Nucleus accumbens (tissue), 56 donors: ENCODE measurements at places on chromosomes 6 and 20.

GRCh38 chr6:159059141-159059540 lies 14.3 kb upstream of the TAGAP start:
- no peak for DNase-seq

- DNase-seq, result no peak
These were observed at the start of gene NRN1 for GRCh38 chr6:6006428-6007365. TSS of gene NRN1 (minus strand) at chr6:6006925. CDS start at chr6:6006749, 176 bp downstream.

- no peak for DNase-seq
These were observed 701.8 kb upstream of the ADGRB3 start for GRCh38 chr6:67933278-67933677.

GRCh38 chr6:134774201-134774638 lies 175.7 kb downstream of the ALDH8A1 start:
- no peak for DNase-seq

GRCh38 chr6:124978451-124979293 lies 16.4 kb downstream of the RNF217 start:
- DNase-seq, result no peak

- no peak for DNase-seq
These were observed 37.0 kb upstream of the HLA-G start for GRCh38 chr6:29790626-29791025.

- no peak for DNase-seq
These were observed 58.7 kb upstream of the EMILIN3 start for GRCh38 chr20:41425180-41425884.

DNA sequence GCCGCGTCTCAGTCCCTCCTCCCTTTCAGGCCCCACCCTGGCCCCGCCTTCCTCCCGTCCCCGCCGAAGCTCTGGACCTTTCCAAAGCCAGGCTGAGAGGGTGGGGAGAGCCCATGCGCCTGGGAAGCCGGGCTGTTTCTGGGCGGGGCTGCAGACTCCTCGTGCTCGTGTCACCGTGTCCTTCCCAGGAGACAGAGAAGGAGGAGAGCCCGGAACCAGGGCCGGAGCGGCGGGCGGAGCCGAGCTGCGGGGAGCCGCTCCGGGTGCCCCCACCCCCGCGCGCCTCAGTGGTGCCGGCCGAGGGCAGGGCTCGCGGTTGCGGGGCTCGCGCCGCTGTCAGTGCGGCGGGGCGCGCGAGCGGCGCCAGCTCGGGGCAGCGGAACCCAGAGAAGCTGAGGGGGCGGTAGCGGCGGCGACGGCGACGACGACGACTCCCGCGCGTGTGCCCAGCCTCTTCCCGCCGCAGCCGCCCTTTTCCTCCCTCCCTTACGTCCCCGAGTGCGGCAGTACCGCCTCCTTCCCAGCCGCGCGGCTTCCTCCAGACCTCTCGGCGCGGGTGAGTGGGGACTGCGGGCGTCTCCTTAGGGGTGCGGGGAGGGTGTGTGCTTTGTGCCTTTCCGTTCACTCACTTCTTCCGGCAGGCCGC lies at the start of gene RALY:
Gene RALY, plus strand, starts transcription at position 336 of the 646 bp plus-strand sequence. CDS start 78,164 bp downstream, outside the sequence.
- DNase-seq, result peak; percentile 93

DNA sequence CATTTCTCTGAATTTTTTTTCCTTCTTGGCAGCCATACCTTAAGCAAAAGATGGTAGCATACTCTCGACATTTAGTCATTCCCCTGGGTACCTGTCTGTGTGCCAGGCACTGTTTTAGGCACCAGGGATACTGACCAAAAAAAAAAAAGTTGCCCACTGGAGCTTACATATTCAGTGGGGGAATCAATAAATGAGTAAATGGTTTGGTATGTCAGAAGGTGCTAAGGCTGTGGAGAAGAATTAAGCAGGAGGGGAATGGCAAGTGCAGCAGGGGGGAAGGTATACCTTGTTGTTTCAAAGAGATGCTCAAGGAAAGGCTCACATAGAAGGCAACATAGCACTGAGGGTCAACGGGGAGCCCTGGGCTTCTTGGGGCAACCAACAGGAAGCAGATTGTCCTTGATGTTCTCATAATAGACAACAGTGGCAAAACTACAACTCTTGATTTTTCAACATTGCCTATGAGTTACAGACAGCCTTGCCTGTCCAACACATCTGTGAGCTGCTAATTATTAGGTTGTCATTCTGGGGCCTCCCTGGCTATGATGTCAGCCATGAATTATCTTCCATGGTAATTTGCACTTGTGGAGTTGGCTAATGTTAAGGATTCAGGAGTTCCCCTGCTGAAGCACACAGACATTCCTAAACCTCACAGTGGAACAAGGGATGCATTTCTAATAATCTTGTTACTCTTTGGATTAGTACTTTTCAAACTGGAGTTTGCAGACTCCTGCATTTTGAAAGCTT lies 19.6 kb downstream of the NT5E start:
- no peak for DNase-seq
